ENCODE measurements at places on chromosomes 1 and 21.

DNA sequence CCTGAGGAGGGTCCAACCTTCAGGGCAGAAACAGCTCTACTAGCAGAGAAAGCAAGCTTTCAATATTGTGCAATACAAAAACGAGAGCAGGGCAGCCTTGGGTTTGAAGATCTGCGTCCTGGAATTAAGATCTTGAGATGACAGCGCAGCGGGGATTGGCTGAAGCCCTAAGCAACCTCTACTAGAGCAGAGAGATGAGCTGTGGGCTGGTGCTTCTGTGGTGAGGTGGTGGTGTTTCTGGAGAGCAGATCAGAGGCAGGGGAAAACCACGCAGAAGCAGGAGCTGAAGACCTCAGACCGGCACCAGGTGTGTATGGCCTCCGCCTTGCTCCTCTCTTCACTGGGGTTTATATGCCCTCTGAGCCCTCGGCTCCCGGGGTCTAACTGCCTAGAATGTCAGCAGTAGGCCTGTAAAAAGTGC is 12.5 kb downstream of the TRAF3IP3 start:
- DNase-seq, result no peak

DNA sequence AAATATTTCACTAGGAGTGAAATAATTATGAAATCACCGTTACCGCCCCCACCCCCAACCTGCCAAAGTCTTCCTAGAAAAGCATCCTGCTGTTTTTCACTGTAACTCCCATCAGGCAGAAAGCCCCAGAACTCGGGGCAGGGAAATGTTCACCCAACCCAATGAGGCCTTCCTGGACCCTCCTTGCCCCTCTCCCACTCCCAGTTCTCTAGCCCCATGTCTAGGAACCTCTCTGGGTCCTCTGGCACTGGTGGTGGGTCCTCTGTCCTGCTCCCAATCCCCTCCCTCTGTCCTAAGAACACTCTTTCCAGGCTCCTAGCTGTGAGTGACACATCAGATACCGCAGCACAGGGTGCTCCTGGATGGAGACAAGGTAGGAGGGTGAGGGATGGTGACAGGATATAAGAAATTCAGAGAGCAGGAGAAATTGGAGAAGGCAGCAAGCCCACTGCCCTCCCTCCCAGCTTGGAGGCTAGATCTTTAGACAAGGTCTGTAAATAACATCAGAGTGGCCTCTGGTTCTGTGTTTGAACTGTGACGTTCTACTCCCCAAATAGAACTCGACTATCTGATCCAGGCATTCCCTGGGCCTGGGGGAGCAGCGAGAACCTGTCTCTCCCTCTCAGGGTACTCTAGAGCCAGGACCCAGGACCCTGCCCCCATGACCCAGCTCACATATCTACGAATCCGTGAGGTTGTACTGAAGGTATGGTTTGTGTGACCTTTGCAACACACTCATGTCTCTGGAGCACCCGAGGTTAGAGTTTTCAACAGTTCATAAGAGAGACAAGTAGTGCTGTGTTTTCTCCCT is 23.3 kb upstream of the BTG2 start:
- DNase-seq, result no peak

DNA sequence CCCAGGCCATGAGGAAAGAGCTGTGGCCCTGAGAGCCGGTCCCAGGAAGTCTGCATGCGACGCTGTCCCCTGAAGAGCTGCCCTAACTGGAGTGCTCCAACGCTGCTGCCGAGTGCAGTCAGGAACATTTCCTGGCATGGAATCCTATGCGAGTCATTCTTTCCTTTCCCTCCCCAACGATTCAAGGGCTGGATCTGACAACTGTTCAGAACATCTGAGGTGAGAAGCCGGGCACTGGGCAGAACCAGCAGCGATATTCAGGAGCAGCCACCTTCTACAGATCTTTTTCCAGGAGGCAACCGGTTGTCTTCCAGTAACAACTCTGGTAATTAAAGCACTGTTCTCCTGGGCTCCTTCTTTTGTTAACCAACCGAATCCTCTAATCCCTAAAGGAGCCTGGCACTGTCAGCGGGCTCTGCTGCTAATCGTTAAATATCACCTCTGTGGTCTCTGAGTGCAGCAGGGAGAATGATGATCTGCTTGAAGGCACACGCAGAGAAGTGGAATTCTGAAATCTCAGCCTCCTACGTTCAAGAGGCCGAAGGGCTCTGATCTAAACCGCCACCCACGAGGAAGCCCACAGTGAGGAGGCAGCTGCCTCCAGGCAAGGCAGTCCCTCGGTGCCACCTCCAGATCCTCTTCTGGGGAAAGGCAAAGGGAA is 55.8 kb downstream of the SLC45A1 start:
- DNase-seq, result peak; percentile 76

GRCh38 chr1:211343607-211344006 is 17.0 kb downstream of the TRAF5 start:
- DNase-seq, result no peak

- no peak for DNase-seq
Measured at GRCh38 chr1:213481395-213481794, 430.4 kb downstream of the RPS6KC1 start.

- DNase-seq, result no peak
Measured at GRCh38 chr1:38585971-38586370, 273.6 kb downstream of the RRAGC start.

DNA sequence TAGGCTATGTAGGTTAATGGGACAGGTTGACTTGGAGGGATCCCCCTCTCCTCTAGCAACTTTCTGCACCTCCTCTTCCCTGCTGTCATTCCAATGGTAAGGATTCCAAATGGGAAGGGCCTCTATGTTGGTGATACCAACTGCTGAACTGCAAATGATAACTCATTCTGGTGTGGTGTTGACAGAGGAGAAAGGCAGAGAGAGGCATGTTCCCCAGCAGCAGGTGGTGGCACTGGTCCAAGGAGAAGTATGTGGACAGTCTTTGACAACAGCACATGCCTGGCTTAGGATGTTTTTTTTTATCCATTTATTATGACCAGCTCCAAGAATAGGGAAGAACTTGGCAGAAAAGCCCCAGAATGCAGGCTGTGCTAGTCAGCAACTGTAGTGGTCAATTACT is 19.6 kb upstream of the SPAG17 start:
- DNase-seq, result no peak

DNA sequence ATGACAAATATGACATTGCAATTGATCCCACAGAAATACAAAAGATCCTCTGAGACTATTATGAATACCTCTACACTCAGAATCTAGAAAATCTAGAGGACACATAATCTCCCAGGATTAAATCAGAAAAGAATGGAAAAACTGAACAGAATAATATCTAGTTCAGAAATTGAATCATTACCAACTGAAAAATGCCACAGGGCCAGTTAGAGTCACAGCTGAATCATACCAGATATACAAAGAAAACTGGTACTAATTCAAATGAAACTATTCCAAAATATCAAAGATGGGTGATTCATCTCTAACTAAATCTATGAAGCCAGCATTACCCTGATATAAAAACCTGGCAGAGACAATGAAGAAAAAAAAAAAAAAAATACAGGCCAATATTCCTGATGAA is 149.3 kb downstream of the BRINP3 start:
- no peak for DNase-seq
